ENCODE measurements at places on chromosomes 6 and 20. TPM values are rescaled to one million over a fixed set of nuclear protein-coding genes. Genes with fewer than 3 reads are reported as not detected.

The OXT gene
- not detected for total RNA-seq

The ZBTB12 gene
- total RNA-seq = 4.9 TPM

The RAB22A gene
- total RNA-seq = 11.7 TPM

The RAD21L1 gene
- not detected for total RNA-seq

The PLN gene
- total RNA-seq = not detected

The GCNT2 gene
- 53.9 TPM for total RNA-seq

The MYLK4 gene
- total RNA-seq = 0.51 TPM

The FOXP4 gene
- 9.2 TPM for total RNA-seq

The STMN3 gene
- 1.2 TPM for total RNA-seq

The MLN gene
- total RNA-seq = not detected

The FAM184A gene
- total RNA-seq = 0.17 TPM

The DSP gene
- total RNA-seq = 95.4 TPM

The STX7 gene
- total RNA-seq = 58.9 TPM

The IRF4 gene
- not detected for total RNA-seq

The GABRR1 gene
- not detected for total RNA-seq

The MUCL3 gene
- total RNA-seq = not detected

The FHL5 gene
- total RNA-seq = not detected

The MED23 gene
- total RNA-seq = 44.6 TPM

The OR12D3 gene
- not detected for total RNA-seq

The PSORS1C1 gene
- total RNA-seq = 4.7 TPM

The FOXS1 gene
- total RNA-seq = 0.09 TPM

The GPR6 gene
- total RNA-seq = not detected

The PCSK2 gene
- not detected for total RNA-seq

The GPSM3 gene
- 3.1 TPM for total RNA-seq

The GHRH gene
- total RNA-seq = not detected

The SULF2 gene
- 92.1 TPM for total RNA-seq

The CRIP3 gene
- total RNA-seq = 0.34 TPM

The WFDC12 gene
- not detected for total RNA-seq

The PAK5 gene
- total RNA-seq = not detected

The HTR1B gene
- 6.1 TPM for total RNA-seq

The ZNF334 gene
- total RNA-seq = 0.34 TPM

The FUT9 gene
- not detected for total RNA-seq

The DEFB124 gene
- total RNA-seq = not detected

The UTRN gene
- 719 TPM for total RNA-seq

The CAGE1 gene
- total RNA-seq = under 0.01 TPM

The TRDN gene
- not detected for total RNA-seq

The SIRPA gene
- 55.2 TPM for total RNA-seq

The SEL1L2 gene
- total RNA-seq = not detected

The MYCT1 gene
- total RNA-seq = 112 TPM

The EEF1E1 gene
- 64.0 TPM for total RNA-seq

The RNF182 gene
- 0.85 TPM for total RNA-seq

The GDAP1L1 gene
- total RNA-seq = not detected

The TOX2 gene
- 1.5 TPM for total RNA-seq

The C6orf47 gene
- total RNA-seq = 20.6 TPM

The CPXM1 gene
- total RNA-seq = 0.34 TPM

The ANGPT4 gene
- not detected for total RNA-seq

The DLK2 gene
- 0.60 TPM for total RNA-seq

The MYL9 gene
- 3.7 TPM for total RNA-seq

The KPNA5 gene
- total RNA-seq = 16.1 TPM

Data from dermis blood vessel endothelial cell (primary cell).